ENCODE measurements at places on chromosomes 1 and 21.
A peak's percentile ranks its signal among the peaks of the same experiment; 100 is the strongest.

DNA sequence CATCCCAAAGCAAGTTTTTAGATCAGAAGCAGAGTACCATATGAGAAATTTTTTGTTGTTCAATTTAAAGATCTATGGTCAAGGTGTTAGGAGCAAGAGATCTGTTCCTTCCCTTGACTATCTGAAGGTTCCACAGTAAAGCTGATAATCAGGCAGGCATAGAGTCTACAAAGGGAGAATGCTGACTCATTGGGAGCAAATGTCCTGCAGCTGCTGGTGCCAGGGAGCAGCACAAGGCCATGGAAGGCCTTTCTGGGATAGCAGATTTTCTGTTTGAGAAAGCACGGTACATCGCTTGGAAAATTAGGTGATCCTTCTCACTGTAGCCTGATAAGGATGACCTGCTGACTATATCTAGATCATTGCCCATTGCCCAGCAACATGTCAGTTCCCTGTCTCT is 210.1 kb upstream of the C1orf87 start:
- no peak for DNase-seq

DNA sequence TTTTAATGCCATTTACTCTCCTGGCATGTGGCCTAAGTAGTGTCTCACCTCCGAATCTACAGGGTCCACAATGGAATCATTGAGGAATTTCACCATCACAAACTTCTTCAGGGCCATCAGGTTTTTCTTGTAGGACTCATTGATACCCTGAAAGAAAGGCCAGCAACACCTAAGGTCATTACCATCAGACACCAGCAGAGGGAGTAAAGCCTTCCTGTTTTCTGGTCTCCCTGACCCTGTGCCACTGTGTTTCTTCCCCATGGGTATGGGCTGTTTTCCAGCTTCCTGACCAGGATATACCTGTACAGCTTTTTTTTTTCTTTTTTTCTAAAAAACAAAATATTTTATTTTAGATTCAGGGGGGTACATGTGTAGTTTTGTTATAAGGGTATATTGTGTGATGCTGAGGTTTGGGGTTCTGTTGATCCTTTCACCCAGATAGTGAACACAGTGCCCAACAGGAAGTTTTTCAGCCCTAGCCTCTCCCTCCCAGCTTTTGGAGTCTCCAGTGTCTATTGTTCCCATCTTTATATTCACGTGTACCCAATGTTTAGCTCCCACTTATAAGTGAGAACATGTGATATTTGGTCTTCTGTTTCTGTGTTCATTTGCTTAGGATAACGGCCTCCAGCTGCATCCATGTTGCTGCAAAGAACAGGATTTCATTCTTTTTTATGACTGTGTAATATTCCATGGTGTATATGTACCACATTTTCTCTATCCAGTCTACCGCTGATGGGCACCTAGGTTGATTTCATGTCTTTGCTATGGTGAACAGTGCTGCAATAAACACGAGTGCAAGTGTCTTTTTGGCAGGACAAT is 18.3 kb downstream of the PPT1 start:
- DNase-seq = peak; percentile 72

- DNase-seq = no peak
Measured at GRCh38 chr1:169680377-169681019, 30.9 kb downstream of the SELL start.

GRCh38 chr1:36938819-36939218 is 95.5 kb downstream of the GRIK3 start:
- DNase-seq = no peak

DNA sequence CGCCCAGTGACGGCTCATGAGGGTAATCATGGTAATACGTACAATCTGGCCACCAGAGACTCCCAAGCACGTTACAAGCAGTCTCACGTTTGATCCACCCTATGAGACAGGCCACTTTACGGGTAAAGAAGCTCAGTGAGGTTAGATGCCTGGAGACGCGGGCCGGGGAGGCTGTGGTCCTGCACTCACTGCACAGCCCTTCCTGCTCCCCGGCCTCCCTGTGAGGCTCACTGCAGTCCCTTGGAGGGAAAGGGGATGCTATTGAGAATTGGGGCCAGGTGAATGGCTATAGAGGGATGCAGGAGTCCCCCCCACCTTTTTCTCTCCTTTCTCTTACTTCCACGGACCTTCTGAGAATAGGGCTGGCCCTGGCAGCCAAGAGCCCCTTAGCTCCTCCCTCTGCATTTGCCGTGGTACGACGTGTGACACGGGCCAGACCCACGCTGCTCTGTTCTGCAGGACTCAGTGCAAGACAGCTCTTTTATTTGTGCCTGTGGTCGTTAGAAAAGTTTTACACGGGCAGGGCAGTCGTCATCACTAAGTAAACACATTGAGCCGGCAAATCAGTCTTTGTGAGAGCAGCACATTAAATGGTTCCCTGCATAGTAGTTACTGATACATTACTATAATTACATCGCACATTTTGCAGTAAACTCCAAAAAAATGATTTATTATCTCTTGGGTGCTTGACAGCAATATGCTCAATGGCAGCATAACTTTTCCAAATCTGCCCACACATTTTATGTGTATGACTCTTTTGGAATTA is 18.8 kb downstream of the KIF26B start:
- DNase-seq = no peak
